Esophagus squamous epithelium (tissue), 5 donors: ENCODE measurements at places on chromosomes 3 and 15.

DNA sequence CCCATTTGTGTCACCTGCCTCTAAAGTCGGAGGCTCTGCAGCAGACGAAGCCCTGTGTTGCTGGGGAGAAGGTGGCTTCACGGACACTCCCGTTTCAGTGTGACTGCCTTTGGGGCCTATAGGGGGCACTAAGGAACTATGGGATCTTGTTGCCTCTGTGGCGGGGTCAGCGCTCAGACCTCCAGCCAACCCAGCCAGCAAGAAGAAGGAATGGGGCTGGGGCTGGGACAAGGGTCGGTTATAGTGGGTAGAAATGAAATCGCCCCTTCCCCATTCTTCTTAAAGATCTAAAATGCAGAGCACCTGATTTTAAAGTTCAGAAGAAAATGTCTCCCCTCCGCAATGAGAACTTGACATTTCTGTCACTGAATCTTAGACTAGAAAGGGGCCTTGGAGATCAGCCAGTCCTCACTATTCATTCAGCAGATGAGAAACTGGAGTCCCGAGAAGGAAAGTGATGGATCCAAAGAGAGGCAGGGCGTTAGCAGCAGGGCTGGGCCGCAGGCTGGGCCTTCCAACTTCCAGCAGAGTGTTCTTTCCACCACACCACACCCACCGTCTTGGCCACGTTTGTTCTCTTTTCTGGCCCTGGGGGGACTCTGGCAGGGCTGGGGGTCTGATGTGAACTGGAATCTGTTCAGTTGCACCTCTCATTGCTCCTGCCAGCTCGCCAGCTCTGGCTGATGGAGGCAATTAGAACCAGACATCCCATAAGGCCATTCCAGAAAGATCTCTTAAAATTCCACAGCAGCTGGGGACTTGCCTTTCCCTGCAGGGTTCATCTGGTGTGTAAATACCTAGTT is 195.4 kb downstream of the OPA1 start:
- no peak for DNase-seq

DNA sequence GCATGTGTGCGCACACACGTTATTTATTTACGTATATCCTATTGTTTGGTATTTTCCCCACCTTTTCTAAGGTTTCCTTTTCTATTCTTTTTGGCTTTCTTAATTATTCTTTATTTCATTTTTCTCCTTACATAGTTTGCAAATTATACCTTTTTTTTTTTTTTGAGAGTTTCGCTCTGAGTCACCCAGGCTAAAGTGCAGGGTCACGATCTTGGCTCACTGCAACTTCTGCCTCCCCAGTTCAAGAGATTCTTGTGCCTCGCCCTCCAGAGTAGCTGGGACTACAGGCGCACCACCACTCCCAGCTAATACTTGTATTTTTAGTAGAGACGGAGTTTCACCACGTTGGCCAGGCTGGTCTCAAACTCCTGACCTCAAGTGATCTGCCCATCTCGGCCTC is 20.0 kb upstream of the CILP start:
- DNase-seq = no peak

- DNase-seq = no peak
These were observed 186.5 kb upstream of the PEX5L start for GRCh38 chr3:180223268-180223667.

DNA sequence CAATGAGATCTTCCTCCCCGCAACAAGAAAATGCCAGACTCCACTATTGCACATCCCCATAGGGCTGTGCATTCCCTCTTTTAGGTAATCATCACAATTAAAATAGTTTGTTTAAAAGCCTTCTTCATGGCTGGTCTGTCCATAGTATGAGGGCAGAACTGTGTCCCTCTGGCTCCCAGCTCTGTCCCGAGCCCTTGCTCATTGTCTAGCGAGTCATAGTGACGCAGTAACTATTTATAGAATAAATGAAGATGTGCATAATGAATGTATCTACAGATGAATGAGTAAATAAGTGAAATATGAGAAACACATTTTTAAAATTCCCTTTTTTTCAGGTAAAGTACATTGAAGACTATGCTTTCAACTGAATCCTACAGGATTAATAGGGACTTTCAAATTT is 128.4 kb upstream of the TMC3 start:
- DNase-seq = no peak

DNA sequence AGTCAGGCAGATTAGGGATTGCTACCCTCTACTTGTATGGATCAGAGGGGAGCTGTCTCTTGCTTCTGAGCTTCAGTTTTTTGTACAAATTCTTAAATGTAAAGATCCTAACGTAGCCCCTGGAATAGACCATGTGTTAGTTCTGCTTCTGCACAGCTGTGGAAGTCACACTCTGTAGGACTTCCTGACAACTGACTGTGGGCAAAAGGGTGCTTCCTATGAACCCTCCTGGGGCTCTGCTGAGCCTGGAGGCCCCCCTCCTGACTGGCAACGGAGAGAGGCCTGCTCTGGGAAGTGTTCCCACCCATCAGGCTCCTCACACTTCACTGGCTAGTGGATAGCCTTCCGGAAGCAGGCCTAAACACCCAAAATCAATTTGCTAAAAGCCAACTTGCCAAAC is 131.0 kb downstream of the RPLP1 start:
- no peak for DNase-seq

DNA sequence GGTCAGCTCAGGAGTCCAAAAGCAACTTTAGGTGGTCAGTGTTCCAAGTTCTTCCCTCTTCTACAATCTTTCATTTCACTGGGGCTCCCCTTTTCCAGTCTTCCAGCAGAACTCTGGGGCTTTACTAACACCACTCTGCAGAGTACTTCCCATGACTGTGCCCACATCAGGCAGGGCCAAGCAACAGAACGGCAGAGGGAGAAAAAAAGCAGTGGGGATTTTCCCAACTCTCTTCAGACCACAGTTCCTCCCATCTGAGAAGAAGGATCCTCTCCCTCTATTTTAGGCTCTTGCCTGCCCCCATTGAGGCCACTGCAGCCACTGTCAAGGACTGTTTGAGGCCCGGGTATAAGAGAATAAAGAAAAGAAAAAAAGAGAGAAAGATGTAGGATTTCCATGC is 70.7 kb downstream of the TTBK2 start:
- no peak for DNase-seq

- DNase-seq = no peak
These were observed 337.7 kb upstream of the AGTR1 start for GRCh38 chr3:148360051-148360450.

DNA sequence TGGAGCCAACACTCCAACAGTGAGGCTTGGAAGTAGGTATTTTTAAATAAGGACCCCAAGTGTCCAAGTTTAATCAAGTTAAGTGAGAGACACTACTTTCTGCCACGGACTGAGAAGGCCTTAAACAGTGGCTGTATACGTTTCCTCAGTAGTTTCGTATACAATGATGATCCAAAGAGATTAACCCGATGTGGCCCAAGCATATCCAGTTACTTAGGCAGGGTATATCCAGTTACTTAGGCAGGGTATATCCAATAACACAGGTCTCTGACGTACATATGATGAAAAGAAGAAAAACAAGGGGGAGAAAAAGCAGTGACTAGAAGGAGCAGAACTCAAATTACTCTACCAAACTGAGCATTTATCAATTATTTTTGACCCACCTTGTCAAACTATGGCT is 591.4 kb downstream of the FOXP1 start:
- no peak for DNase-seq

GRCh38 chr3:62373215-62373614 is at the start of gene FEZF2:
TSS of gene FEZF2 (minus strand) at chr3:62373550. CDS start at chr3:62372868, 682 bp downstream.
- no peak for DNase-seq

- DNase-seq = no peak
These were observed 19.1 kb upstream of the B3GNT5 start for GRCh38 chr3:183233966-183234365.

DNA sequence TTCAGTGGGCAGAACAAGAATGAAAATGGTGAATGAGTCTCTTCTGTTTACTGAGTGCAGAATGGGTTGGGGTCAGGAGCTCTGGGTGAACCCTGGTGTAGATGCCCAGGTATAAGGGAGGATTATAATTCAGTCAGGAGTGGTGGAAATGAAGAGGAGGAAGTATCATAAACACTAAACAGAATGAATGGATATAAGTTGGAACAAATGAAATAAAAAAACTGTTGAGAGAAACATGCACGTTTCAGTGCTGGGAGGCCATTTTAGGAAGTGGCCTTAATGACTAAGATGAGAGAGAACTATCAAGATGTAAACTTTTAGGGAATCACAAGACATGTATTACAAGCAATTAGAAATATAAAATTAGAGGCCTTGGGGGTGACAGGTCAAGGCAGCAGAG is 32.8 kb upstream of the LEKR1 start:
- DNase-seq = no peak

GRCh38 chr3:139557041-139557440 is 17.5 kb upstream of the RBP1 start:
- DNase-seq = no peak

- no peak for DNase-seq
These were observed 30.8 kb downstream of the CCDC80 start for GRCh38 chr3:112610121-112610520.

DNA sequence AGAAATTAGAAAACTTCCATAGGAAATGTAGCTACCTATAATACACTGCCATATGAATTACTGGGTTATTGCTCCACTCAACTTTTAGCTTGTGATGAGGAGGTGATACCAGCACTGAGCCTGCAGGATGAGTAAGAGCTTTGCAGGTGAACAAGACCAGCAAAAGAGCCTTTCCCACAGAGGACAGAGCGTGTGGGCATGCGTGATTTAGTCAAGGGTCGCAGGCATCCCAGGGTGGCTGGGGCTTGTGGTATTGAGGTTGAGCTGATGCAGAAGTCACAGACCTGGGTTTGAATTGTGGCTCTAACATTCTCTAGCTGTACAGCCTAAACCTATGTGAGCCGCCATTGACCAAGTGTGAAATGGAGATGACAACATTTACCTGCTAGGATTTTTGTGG is 5.6 kb downstream of the NRROS start:
- no peak for DNase-seq

- DNase-seq = no peak
These were observed 30.1 kb upstream of the TFRC start for GRCh38 chr3:196111939-196112386.

DNA sequence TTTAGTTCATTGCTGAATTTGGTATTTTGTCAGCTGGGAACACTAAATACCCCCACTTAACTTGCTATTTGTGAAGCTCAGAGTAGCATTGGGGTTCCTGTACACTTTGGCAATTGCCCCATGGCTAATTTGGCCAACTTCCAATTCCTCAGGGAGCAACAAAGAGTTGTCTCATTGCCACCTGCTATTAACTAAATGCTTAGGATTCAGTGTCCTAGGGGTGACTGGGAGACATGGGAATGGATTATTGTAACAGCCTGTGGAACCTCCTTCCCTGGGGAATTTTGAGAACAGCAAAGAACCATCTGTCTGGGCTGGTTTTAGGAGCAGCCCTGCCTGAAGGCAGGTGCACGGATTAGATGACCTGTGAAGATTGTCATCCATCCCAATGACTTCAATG is 437.4 kb upstream of the TPRG1 start:
- DNase-seq = no peak

DNA sequence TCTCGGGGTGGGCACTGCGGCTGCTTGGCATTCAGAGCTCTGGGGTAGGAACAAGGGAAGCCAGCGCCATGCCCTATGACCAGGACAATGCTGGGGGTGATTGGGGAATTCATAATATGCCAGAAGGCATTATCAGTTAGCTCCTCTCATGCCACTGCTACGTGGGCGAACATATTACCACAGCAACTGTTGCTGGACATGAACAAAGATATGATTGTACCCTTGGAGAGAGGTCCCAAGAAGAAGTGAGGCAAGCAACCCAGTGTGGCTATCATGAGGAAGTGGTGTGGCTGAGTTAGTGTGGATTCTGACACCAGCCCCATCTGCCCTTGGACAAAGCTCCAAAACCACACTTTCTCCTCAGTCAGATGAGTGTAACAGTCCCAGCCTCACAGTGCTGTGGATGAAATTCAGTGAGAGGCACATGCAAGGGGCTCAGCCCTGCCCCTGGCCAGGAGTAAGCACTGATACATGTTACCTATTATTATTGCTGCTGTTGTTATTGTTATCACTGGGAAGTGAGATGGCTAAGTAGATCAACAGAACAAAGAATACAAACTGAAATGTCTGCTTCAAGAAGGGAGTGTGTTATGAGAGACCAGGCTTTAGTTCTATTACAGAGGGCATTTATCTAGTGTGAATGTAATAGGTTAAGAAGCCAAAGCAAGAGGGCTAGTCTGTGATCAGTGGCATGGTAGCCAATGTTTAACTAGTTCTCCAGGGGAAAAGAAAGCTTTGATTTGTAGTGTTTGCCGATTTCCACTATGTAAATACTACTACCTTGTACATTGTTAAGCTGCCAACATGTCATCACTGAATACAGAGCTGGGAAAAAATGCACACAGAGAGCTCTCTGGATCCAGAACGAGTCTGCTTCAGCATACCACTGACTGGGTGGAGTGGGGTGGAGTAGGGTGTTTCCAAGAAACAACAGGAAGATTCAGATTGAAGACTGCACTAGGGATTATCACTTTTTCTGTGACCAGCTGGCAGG is 222.3 kb upstream of the EIF1B start:
- DNase-seq = no peak

- no peak for DNase-seq
These were observed 489.6 kb upstream of the NR2F2 start for GRCh38 chr15:95840855-95841254.

DNA sequence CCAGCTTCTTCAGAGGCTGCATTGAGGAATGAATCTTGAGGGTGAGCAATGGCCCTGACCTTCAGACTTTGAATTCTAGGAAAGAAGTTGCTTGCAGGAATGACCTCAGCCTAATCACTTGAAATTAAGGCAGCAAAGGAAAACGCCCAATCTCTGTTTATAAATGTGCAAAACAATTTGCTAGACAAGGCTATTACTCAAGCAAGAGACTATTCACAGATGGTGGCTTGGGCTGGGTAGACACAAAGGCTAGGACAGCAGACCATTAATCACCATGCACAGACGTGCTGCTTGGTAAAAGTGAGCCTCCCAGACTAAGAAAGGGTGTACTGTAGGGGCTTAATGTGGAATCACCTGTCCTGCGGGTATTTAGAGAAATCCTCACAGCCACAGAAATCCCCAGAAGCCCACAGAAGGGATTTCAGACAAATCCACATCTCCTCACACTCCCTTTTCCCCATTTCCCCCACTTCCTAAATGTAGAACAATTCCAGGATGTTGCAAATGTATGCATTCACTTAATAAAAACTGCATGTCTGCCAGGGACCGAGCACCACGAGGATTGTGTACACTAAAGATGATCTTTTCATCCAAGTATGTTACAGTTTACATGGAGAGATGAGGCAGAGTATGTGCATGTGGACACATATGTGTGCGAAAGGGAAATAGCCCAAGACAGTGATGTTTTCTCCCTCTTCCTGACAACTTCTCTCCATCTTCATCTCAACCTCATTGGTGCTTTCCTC is 259.5 kb downstream of the THSD4 start:
- no peak for DNase-seq

- no peak for DNase-seq
These were observed 36.2 kb upstream of the CPNE4 start for GRCh38 chr3:132071043-132071442.

DNA sequence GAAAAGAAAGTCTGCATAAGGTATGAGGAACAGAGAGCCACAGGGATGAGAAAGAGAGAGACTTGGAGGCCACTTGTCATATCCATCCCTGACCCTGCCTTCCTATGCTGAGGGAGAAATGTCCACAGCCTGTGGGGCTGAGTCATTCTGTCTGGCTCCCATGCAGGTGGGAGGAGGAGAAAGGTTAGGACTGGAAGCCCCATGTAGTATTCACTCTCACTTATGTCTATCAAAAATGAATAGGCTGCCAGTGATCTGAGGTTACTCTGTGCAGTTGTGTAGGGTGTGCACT is 71.3 kb downstream of the RAB11A start:
- no peak for DNase-seq

GRCh38 chr3:4334548-4334947 is 31.4 kb downstream of the SETMAR start:
- no peak for DNase-seq
